Dermis microvascular lymphatic vessel endothelial cell (primary cell): ENCODE measurements at places on chromosomes 2 and 18. TPM values are rescaled to one million over a fixed set of nuclear protein-coding genes. Genes with fewer than 3 reads are reported as not detected.

The ZNF892 gene
- total RNA-seq: 3.6 and 4.9 TPM in 2 replicates

DNA sequence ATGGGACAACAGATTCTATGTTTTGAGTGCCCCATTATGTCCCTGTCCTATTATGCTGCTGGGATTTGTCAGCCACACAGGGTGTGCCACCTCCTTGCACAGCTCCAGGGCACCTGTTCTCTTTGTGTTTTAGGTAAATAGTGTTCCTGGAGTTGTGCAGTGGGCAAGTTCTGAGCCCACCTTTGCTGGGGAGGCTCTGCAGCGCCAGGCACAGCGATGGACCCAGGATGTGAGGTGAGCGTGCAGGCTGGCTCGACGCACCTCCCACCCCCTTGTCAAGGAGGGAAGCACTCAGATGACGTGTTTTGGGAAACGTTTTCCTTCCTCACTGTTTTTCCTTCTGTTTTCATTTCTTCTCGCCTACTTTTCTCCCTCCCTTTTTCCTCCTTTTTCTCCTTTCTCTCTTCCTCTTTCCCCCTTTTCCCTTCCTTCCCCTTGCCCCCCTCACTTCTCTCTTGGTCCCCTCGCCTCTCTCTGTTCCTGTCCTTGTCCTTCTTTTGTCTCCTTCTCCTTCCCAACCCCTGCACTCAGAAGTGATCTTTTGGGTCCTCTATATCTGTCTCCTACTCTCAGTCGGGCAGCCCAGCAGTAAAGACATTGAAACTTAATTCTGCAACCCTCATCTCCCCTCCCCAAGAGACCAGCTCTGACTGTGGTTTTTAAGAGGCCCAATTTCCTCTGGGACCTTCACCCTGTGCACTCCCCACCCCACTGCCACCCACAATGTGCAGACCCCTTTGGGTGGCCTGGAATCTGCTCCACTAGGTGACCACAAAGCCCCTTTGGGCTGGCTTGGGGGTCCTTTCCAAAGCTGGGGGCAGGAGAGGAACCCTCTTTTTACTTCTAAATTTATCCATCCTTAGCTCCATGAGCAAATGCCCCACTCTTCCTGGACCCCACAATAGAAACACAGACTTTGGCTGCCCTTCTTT is 104.0 kb downstream of the MCFD2 start:
- DNase-seq: no peak

DNA sequence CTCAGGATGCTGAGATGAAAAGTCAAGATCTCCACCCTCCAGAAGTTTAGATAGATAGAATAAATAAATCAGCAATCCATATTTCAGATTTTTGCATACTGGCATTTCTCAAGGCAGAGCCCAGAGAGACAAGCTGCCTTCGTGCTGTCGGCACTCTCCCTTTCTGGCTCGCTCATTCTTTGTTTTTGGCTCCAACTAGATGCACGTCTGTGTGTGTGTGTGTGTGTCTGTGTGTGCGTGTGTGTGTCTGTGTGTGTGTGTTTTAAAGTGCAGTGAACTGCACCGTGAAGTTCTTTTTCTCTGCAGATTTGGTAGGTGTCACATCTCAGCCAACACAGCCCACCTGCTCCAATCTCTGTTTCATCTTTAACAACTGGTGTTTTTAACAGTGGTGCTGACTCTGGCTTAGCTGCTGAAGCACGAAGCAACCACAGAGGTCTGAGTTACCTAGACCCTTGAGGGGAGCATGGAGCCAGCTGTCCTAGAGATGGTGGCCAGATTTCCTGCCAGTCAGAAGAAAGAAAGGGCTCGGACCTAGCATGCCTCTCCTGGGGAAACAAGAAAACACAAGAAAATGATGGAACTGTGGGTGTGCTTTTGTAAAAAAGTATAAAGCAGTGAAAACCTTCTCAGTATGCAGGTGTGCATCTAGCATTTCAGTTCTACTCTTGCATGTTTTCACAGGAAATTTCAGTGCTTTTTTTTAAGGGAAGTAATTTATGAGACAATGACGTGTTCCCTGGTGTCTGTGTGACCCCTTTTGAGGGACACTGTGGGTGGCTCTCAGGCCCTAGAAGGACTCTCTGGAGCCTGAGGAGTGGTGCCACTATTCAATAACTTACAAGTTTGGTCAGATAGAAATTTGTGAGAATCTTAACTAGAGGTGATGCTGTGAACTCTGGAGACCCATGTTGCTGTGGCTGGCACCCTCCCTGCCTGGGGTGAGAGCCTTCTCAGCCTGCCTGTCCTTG is 364.3 kb downstream of the RNF144A start:
- DNase-seq: no peak

The TMBIM1 gene
- 121 and 191 TPM in 2 replicates for total RNA-seq

The MROH2A gene
- not detected in 2 replicates for total RNA-seq

GRCh38 chr18:4547126-4547525 is 92.0 kb upstream of the DLGAP1 start:
- no peak for DNase-seq

DNA sequence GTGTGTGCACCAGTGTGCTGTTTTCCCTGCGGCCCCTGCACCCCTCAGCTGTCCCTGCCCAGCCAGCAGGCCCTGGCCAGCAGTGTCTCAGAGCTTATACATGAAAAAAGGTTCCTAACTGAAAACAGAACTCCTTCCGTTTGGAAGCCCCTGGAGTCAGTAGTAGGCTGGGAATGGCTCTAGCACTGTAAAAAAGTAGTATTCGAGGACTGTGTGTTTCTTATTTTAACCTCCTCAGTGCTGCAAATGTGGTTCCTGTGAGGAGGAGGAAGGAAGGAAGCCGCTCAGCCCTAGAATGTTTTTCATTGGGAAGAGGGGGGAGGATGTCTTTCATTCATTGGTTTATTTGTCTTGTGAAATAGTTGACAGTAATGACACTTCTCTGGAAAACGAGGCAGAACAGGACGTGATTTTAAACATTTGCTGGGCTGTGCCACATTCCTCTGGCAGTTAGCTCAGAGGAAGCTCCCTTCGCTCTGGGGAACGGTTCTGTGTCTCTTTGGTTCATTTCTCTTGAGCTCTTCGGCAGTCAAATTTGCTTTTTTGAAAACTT is 103.5 kb downstream of the SPTBN1 start:
- DNase-seq: peak; percentile 80

The MC4R gene
- not detected in 2 replicates for total RNA-seq
